Neural progenitor cell (in vitro differentiated cells): ENCODE measurements at places on chromosomes 16 and 17.

- H3K27ac ChIP-seq, result no peak overlapping the region
- DNase-seq, result no peak
- no peaks in the 10 kb centered on the region for H3K4me1 ChIP-seq
- no peaks in the 10 kb centered on the region for H3K36me3 ChIP-seq
- no peak overlapping the region for H3K4me3 ChIP-seq
Measured at GRCh38 chr16:27841061-27841801, 222.3 kb downstream of the GSG1L start.

- no peaks in the 10 kb centered on the region for H3K36me3 ChIP-seq
- DNase-seq, result no peak
- no peak overlapping the region for H3K27ac ChIP-seq
- H3K4me1 ChIP-seq, result peaks cover 12% of the 10 kb centered on the region
- peaks cover 18% of the 10 kb centered on the region for H3K27me3 ChIP-seq
- H3K4me3 ChIP-seq, result no peak overlapping the region
Measured at GRCh38 chr17:78785011-78785662, 3.1 kb upstream of the CYTH1 start.

GRCh38 chr17:50642071-50642721, 7.5 kb downstream of the ABCC3 start:
- H3K27ac ChIP-seq, result no peak overlapping the region
- peaks cover 14% of the 10 kb centered on the region for H3K4me1 ChIP-seq
- H3K36me3 ChIP-seq, result no peaks in the 10 kb centered on the region
- DNase-seq, result no peak
- peaks cover 11% of the 10 kb centered on the region for H3K27me3 ChIP-seq

- H3K27me3 ChIP-seq, result no peaks in the 10 kb centered on the region
- no peak overlapping the region for H3K27ac ChIP-seq
- no peaks in the 10 kb centered on the region for H3K36me3 ChIP-seq
Measured at GRCh38 chr16:72946474-72947194, 101.3 kb downstream of the ZFHX3 start.

GRCh38 chr16:53111078-53111791, 56.4 kb downstream of the CHD9 start:
- no peaks in the 10 kb centered on the region for H3K36me3 ChIP-seq
- H3K4me1 ChIP-seq, result peaks cover 10% of the 10 kb centered on the region
- H3K4me3 ChIP-seq, result no peak overlapping the region
- no peak overlapping the region for H3K27ac ChIP-seq
- H3K27me3 ChIP-seq, result no peaks in the 10 kb centered on the region
- no peak for DNase-seq
